Smooth muscle cell of the coronary artery (primary cell): ENCODE measurements at places on chromosomes 3 and 15. TPM values are rescaled to one million over a fixed set of nuclear protein-coding genes. Genes with fewer than 3 reads are reported as not detected.

The PATL2 gene
- total RNA-seq, result 0.08 and 0.82 TPM in 2 replicates

The ADAMTS17 gene
- 4.9 TPM in 1 of 2 replicates, not detected in the other for total RNA-seq

The CTXN2 gene
- total RNA-seq, result not detected in 2 replicates

The ANAPC13 gene
- 63.1 and 92.0 TPM in 2 replicates for total RNA-seq

The FNDC3B gene
- 63.2 and 103 TPM in 2 replicates for total RNA-seq

The COL7A1 gene
- 11.2 and 25.3 TPM in 2 replicates for total RNA-seq

The IGSF10 gene
- total RNA-seq, result 0.15 and 18.5 TPM in 2 replicates

The NPAP1 gene
- not detected in 2 replicates for total RNA-seq

The GOLGA8M gene
- total RNA-seq, result 0.23 and 0.45 TPM in 2 replicates

The CASR gene
- under 0.01 TPM in 1 of 2 replicates, not detected in the other for total RNA-seq

The NAALADL2 gene
- 2.0 and 7.8 TPM in 2 replicates for total RNA-seq

The BRPF1 gene
- 14.1 and 14.5 TPM in 2 replicates for total RNA-seq

The SUCNR1 gene
- total RNA-seq, result 2.2 TPM in 1 of 2 replicates, not detected in the other

The MB21D2 gene
- total RNA-seq, result 2.3 and 8.3 TPM in 2 replicates

The ZNF717 gene
- 13.9 and 15.2 TPM in 2 replicates for total RNA-seq

The TM4SF4 gene
- total RNA-seq, result 1.2 TPM in 1 of 2 replicates, not detected in the other

The ADIPOQ gene
- not detected in 2 replicates for total RNA-seq

The MAP6D1 gene
- 0.35 and 0.90 TPM in 2 replicates for total RNA-seq

The STAC gene
- 13.0 and 17.5 TPM in 2 replicates for total RNA-seq

The NLGN1 gene
- 0.30 and 3.0 TPM in 2 replicates for total RNA-seq

The SEMA7A gene
- total RNA-seq, result 2.6 and 4.7 TPM in 2 replicates

The MYEF2 gene
- total RNA-seq, result 0.94 and 6.2 TPM in 2 replicates

The HDGFL3 gene
- 6.1 and 50.1 TPM in 2 replicates for total RNA-seq

The TMEM40 gene
- not detected in 2 replicates for total RNA-seq

The PEAK1 gene
- 48.3 and 74.3 TPM in 2 replicates for total RNA-seq

The SLC51B gene
- total RNA-seq, result not detected in 2 replicates

The ZNF774 gene
- total RNA-seq, result 1.1 and 1.7 TPM in 2 replicates

The HDC gene
- total RNA-seq, result not detected in 2 replicates

The TEX55 gene
- total RNA-seq, result not detected in 2 replicates

The SFMBT1 gene
- total RNA-seq, result 1.2 and 4.2 TPM in 2 replicates

The SLC22A13 gene
- 0.15 and 0.94 TPM in 2 replicates for total RNA-seq

The SLCO2A1 gene
- under 0.01 TPM in 1 of 2 replicates, not detected in the other for total RNA-seq

The IL12A gene
- total RNA-seq, result 0.15 and 2.3 TPM in 2 replicates

The CCDC50 gene
- 38.6 and 72.0 TPM in 2 replicates for total RNA-seq

The IQCH gene
- total RNA-seq, result 1.3 and 2.1 TPM in 2 replicates

The CFAP100 gene
- not detected in 2 replicates for total RNA-seq

The GPR62 gene
- under 0.01 TPM in 1 of 2 replicates, not detected in the other for total RNA-seq

The RARB gene
- total RNA-seq, result 0.23 and 32.2 TPM in 2 replicates

The LEKR1 gene
- total RNA-seq, result 0.38 and 0.47 TPM in 2 replicates

The GRAMD1C gene
- 1.6 and 13.1 TPM in 2 replicates for total RNA-seq

The LRTM1 gene
- total RNA-seq, result not detected in 2 replicates

The ARIH2 gene
- 60.4 and 83.5 TPM in 2 replicates for total RNA-seq

The SNTN gene
- total RNA-seq, result not detected in 2 replicates

The HRG gene
- not detected in 2 replicates for total RNA-seq

The MLF1 gene
- 7.1 and 8.6 TPM in 2 replicates for total RNA-seq

The SLC2A2 gene
- not detected in 2 replicates for total RNA-seq

The SLC38A3 gene
- total RNA-seq, result not detected in 2 replicates

The GOLGA6A gene
- total RNA-seq, result not detected in 2 replicates

The AMT gene
- total RNA-seq, result 0.60 and 2.0 TPM in 2 replicates

The ITIH4 gene
- 0.82 and 1.1 TPM in 2 replicates for total RNA-seq

The ADGRG7 gene
- total RNA-seq, result 0.12 TPM in 1 of 2 replicates, not detected in the other

The APBA2 gene
- total RNA-seq, result 20.4 and 20.6 TPM in 2 replicates

The KLF13 gene
- total RNA-seq, result 17.4 and 22.4 TPM in 2 replicates

The CLASP2 gene
- 56.9 and 59.1 TPM in 2 replicates for total RNA-seq
